NCI-H345 (cell line): ENCODE measurements at places on chromosomes 1 and 21.

DNA sequence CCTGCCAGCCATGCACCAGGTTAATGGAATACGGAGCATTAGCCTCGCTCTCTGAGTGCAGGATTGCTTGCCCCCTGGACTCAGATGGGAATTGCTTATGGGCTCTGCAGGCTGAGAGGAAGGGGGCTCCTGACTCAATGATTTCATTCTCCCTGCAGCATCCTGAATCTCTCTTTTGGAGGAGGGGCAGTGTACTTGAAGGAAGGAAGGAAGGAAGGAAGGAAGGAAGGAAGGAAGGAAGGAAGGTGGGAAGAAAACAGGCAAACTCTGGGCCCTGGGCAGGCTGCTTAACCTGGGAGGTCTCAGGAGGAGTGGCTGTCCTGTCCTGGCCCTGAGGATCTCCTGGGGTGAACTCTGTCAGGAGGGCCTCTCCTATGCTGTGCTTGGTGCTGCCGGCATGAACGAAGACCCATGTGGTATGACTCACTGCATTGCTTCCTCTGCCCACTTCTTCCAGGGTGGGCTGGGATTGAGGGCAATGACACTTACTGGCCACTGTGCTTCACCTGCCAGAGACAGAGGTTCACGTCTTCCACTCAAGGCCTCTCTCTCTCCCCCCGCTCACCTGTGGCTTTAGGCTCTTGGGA is 257.1 kb upstream of the CSF3R start:
- no peak for DNase-seq

DNA sequence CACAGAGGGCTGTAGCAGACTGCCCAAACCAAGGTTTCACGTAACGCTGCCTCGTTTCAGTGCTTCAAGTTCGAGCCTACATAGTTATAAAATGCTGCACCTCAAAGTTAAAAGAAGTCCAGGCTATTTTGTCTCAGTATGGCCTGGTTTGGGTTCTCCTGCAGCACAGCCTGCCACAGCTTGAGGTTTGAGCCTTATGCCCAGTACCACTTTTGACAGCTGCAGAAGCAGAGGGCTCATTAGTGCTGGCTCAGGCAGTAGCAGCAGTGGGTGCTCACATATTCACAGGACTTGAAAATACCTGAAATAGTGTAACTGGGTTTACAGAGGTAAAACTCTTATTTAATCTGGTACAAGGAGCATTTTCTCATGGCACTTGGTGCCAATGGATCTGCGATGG is 15.3 kb downstream of the SPATA46 start:
- DNase-seq: no peak

DNA sequence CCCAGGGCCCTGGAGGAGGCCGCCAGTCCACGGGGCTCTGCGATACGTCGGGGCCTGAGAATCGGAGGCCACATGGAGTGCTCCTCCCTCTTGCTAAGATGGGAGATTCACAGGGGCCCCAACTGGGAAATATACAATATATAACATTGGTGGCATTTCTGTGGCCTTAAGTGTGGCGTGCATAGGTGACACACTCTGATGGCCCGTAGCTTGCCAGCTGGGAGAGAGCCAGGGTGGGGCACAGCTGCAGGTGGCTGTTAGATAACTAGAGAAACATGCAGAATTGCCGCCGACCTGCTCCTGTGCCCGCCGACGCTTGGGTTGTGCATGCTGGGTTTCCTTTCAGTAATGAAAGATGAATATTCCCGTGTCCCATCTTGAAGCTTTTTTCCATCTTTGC is 30.1 kb downstream of the UMODL1 start:
- DNase-seq: no peak

- DNase-seq: no peak
Observed at GRCh38 chr1:46623743-46624644, 7.4 kb upstream of the MOB3C start.

- peak; percentile 46 for DNase-seq
Observed at GRCh38 chr1:1058921-1059493, 15.1 kb downstream of the RNF223 start.

GRCh38 chr1:164895026-164895912 is 336.3 kb downstream of the PBX1 start:
- DNase-seq: no peak

DNA sequence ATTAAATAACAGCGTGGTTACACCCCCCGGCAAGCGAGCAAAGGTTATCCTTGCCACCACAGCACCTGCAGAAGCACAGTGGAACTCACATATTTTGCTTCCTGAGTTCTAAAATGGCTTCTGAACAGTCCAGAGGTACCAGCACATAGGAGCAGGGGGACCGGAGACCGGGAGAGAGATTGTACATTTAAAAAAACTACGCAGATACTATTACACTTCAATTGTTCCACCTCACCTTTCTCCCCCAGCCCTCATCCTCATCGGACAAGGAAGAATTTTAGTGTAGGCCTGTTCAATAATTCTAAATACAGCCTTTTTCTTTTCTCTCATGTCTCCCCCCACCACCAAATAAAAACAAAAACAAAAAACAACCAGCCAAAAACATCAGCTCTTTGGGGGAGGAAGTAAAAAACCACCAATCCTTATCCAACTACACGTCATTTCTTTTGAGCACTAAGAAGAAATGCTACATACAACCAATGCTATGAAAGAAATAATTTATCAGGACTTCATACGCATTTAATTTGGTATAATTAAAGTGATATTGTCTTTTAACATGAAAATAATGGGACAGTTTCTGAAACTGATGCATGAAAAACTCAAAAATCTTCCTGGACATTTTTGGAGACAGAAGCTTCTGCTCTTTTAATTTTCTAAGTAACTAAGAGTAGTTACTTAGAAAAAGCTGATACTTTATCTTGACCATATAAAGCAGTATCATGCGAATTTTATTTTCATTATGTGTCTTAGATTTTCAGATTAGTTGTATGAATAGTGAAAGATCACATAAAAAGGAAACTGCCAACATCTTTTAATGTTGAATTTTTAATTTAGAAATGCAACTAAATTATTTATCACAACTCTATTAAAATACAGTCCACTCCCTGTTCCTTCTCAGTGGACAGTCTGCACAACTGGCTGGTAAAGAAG is 9.1 kb downstream of the CDKN2C start:
- peak; percentile 77 for DNase-seq

GRCh38 chr1:227785094-227785804 is 30.2 kb upstream of the PRSS38 start:
- DNase-seq: no peak

GRCh38 chr1:219302697-219303096 is 129.0 kb downstream of the LYPLAL1 start:
- DNase-seq: no peak

GRCh38 chr1:156247460-156248322 is at the start of gene PAQR6:
TSS of gene PAQR6 (minus strand) at chr1:156248056. CDS start at chr1:156246731, 1,325 bp downstream.
- DNase-seq: no peak

GRCh38 chr1:29793101-29793546 is 556.8 kb downstream of the PTPRU start:
- DNase-seq: peak; percentile 88

DNA sequence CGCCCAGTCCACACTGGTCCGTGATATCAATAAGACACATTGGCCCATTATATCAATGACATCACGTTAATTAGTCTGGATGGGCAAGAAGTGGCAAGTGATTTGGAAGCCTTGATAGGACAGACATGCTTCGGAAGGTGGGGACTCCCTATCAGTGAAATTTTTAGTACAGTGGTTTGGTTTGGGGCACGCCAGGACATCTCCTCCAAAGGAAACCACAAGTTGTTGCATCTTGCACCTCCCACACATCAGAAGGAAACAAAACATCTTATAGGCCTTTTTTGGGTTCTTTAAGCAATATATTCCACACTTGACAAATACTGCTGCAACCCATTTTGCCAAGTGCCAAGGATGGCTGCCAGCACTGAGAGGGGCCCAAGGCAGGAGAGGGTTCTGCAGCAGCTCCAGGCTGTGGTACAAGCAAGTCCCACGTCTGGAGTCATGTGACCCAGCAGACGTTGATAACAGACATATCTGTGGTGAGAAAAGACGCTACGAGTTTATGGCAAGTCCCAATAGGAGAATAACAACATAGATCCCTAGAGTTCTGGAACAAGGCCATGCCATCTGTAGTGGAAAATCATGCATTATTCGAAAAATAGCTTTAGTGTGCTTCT is 95.3 kb upstream of the DISP3 start:
- DNase-seq: no peak

GRCh38 chr21:33767960-33768359 is 125.7 kb downstream of the ITSN1 start:
- no peak for DNase-seq

DNA sequence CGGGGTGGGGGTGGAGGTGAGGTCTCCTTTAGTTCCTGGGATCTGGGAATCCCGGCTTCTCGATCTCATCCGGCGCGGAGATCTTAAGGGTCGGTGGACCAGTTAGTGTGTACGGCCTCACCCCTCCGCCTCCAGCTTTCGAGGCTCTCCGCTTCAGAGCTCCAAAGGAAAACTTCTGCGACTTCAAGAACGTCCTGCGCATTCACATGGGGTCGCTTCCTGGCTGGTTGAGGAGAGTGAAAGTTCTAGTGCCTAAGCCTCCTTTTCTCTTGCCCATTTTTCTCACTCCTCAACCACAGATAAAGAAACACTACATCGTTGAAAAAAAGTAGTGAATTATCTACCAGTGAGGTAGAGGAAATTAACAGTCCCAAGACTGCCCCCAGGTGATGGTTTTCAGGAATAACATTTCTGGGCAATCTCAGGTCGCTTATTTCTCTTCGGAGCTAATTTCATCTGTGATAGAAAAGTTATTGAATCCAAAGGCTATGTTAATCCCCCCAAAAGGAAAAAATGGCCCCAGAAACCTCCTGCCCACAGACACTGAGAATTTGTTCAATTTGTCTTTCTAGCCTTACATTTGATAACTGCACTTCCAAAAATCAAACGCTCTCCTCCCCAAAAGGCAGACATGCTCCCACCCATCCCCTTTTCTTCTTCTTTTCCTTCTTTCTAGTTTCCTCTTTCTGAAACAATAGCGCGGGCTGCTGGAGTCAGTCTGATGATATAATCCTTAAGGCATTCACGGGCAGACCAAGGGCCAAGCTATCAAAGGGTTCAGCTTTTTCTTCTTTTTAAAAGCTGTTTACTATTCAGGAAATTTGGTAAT is 20.6 kb upstream of the TBX15 start:
- DNase-seq: peak; percentile 69

- DNase-seq: no peak
Observed at GRCh38 chr1:114355240-114355639, 155.8 kb downstream of the TRIM33 start.
